Bladder microvascular endothelial cell (primary cell): ENCODE measurements at places on chromosomes 1 and 21. TPM values are rescaled to one million over a fixed set of nuclear protein-coding genes. Genes with fewer than 3 reads are reported as not detected.

HSPB7 gene
- total RNA-seq, result 0.06 TPM in 1 of 2 replicates, not detected in the other

IRF6 gene
- 1.5 and 1.9 TPM in 2 replicates for total RNA-seq

SLC16A4 gene
- 0.38 and 0.65 TPM in 2 replicates for total RNA-seq

AXDND1 gene
- 0.13 TPM in 1 of 2 replicates, not detected in the other for total RNA-seq

GNAT2 gene
- total RNA-seq, result 0.31 and 0.49 TPM in 2 replicates

XPR1 gene
- 25.3 and 32.7 TPM in 2 replicates for total RNA-seq

CNR2 gene
- not detected in 2 replicates for total RNA-seq
